ENCODE measurements at places on chromosomes 1 and 21.

GRCh38 chr1:156804572-156805243, 11.9 kb downstream of the SH2D2A start:
- DNase-seq: no peak

GRCh38 chr1:111654839-111655238, 35.2 kb downstream of the RAP1A start:
- no peak for DNase-seq

DNA sequence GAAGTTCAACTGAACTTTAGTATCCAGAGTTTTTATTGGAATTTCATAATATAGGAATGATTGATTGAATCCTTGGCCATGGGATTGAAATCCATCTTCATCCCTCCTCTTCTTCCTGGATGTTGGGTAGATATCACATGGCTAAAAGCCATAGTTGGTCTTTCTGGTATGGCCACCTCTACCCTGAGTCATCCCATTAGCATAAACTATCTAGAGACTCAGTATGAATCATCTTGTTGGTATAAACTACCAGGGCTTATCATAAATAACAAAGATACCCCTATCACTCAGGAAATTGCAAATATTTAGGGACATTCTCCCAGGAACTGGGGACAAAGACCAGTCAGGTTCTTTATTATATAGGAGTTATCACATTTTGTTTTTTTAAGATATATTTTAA, 21.2 kb upstream of the ZP4 start:
- no peak for DNase-seq

DNA sequence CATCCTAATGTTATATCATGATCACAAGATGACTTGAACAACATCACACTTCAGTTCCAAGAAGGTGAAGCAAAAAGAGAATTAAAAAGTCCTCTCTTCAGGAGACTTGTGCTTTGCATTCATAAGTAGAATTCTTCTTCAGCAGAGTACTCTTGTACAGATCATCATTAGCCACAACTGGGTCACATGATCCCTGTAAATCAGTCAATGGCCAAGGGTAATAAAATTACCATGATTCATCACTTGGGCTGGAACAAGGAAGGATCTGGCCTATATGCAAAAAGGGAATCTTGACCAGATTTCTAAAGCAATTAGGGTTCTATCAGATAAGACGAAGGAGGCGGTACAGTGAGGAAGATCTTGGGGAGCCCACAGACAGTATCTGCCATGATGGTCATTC, 458.0 kb upstream of the DEPDC1 start:
- no peak for DNase-seq

- no peak for DNase-seq
Observed at GRCh38 chr1:12593621-12594066, 24.4 kb downstream of the DHRS3 start.

DNA sequence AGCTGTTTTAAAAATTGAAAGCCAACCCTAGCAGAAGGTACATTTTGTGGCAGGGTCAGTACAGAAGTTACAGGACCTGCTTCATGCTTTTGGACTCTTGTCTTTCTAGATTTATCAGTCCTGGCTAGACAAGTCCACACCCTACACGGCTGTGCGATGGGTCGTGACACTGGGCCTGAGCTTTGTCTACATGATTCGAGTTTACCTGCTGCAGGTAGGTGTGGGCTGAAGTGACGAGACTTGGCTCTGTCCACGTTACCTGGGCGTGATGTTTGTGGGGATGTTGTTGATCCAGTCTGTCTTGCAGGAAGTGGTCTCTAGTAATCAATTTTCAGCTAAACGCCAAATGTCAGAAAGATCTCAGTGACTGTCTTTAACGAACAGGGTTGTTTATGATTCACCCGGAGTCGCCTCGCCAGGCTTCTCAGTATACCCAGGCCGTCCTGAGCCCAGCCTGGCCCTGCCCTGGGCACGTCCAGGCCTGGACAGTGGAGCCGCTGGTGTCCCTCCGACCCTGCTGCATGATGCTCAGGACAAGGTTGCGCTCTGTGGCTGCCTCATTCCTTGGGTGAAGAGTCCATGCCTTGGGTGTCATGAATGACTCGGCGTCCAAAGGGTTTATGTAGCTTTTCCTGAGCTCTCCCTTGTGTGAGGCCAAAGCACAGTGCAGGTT, 5.5 kb downstream of the RER1 start:
- DNase-seq: no peak

DNA sequence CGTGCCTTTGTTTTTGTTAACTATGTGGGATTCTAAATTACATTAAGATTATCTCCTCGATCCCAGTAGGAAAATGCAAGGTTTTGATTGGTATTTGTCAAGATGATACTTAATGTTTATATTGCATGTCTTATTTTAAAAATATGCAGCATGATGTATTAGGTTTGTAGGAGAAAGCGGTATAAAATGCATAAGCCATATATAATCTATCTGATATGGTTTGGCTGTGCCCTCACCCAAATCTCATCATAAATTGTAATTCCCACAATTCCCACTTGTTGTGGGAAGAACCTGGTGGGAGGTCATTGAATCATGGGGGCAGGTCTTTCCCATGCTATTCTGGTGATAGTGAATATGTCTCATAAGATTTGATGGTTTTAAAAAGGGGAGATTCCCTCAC, 198.1 kb upstream of the NCAM2 start:
- DNase-seq: no peak

DNA sequence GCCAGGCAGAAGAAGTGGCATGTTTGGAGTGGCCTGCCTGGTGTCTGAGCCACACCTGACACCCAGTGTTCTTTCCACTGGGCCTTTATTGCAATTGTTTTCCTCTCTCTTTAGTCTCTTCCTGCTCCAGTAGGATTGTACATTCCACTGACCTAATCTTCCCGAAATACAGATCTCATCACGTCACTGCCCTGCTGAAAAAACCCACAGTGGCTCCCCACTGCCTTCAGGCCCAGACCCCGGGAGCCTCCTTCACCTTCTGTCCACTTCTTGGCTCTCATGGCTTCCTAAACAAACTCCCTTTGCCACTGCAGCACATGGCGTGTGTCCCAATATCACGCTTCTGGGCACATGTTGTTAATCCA, 25.3 kb upstream of the ATP5PO start:
- no peak for DNase-seq

GRCh38 chr1:30388386-30388785, 335.0 kb downstream of the MATN1 start:
- DNase-seq: no peak

GRCh38 chr1:91513160-91513559, 12.5 kb downstream of the CDC7 start:
- no peak for DNase-seq

GRCh38 chr1:99623554-99623953, 22.4 kb upstream of the PALMD start:
- no peak for DNase-seq

GRCh38 chr1:100076319-100076718, 56.4 kb downstream of the SASS6 start:
- no peak for DNase-seq

- no peak for DNase-seq
Observed at GRCh38 chr1:84386716-84387479, 11.4 kb upstream of the DNASE2B start.

- DNase-seq: no peak
Observed at GRCh38 chr1:89254658-89255287, 17.9 kb downstream of the GBP5 start.

DNA sequence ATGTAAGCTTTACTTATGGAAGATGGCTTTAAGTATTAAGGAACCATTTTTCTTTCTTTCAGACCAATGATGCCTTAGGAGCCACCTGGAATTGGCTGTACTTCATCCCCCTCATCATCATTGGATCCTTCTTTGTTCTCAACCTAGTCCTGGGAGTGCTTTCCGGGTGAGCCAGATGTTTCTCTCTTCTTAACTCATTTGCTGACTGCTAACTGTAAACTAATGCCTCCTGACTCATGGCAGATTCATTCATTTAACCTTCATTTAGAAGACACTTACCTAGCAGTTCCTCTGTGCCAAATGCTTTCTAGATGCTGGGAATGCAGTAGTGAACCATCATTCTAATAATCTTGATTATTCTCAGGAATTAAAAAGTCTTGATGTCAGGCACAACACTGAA, 168.0 kb downstream of the CACNA1E start:
- DNase-seq: no peak

DNA sequence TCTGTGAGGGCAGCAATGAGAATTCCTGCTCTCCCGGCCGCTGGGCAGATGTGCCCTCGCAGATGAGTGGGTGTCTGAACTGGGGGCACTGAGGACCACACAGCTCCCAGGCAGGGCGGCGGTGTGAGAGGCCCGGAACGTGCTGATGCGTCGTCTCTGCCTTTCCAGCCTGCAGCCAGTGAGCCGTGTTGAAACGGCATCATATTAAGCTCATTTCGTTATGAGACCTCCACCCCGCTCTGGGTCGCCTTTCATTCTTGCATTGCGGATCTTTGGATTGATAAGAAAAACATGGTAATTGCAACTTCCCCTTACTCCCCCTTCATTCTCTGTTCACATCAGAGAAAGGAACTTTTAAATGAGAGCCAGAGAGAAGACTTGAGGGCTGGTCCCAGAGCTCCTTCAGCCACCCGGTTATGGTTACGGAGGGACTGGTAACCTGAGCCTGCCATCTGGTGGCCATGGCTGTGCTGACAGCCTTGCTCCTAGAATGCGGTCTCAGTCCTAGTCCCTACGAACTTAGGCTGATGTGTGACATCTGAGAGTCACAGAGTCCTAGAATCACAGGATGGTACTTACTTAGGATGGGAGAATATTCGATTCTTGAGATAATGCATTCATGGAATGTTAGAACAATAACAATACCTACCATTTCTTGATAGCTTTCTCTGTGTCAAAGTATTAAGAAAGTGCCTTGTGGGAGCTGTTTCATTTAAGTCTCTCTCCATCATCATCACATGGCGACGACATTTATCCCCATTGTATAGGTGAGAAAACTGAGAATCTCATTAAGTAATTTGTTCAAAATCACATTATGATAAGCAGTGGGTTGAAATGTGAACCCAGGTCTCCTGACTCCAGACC, 271.0 kb downstream of the TRABD2B start:
- no peak for DNase-seq

DNA sequence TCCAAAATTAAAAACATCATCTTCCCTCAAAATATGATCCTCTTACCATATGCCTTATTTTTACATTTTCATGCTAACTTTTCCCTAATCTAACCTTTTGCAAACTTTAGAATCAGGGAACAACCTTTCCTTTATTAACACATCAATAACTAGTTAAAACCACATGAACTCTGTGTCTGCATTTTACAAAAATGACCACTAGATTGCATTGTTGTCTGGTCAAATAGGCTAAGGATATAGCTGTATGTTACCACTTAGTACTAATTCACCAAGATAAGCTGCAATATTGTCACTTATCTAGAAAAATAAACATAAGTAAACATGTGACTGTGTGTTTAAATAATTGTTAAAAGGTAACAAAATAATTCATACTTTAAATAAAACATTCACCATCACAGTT, 82.3 kb downstream of the DENND1B start:
- no peak for DNase-seq

- no peak for DNase-seq
Observed at GRCh38 chr1:81678779-81679178, 122.0 kb upstream of the ADGRL2 start.

DNA sequence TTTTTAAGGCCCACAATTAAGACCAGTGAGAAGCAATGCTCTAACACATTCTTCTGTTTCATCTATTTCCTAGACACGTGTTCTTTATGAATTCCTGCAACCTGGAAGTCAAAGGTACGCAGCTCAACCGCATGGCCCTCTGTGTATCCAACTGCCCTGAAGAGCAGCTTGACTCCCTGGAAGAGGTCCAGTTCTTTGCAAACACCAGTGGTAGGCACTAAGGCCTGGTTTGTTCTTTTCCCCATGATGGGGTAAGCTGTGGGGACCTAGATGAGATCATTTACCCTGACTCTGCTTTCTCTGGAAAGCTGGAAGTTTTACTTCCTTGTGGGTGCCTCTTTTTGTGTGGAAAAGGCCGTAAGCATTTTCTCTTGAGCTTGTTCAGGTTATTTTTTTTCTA, 7.3 kb downstream of the SLC44A3 start:
- no peak for DNase-seq

- no peak for DNase-seq
Observed at GRCh38 chr1:55262822-55263221, 47.7 kb upstream of the USP24 start.

DNA sequence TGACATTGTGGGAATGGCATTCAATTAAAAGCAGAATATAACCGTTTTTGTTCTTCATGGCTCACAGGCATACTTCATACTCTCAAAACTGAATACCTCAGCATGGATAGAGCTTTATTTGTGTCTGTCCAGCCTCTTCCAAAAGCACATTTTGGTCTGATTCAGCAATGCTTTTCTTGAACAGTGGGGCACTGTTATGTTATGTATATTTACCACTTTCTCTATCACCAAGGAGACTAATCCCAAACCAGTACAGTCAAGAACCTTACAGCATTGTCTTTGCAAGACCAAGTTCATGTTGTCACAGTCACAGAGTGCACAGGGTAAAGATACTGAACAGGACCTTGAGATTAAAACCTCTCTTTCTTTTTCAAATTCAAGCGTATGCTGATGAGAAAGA, 582.8 kb downstream of the PTBP2 start:
- DNase-seq: no peak

DNA sequence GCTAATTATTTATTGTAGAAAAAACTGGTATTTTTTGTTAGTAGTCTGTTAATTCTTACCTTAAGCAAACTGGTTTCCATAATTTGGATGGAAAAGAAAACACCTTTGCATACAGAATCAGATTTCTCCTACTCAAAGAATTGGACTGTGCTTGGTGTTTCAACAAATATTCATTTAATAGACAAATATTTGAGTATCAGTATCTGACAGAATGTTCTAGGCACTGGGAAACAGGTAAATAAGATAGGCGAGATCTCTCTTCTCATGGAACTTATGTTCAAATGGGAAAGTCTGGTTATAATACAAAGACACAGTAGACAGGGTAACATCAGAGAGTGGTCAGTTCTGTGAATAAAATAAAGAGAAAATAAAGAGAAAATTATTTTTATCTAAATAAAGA, 119.9 kb downstream of the NOS1AP start:
- no peak for DNase-seq
